Effector memory CD4-positive, alpha-beta T cell (primary cell): ENCODE measurements at places on chromosomes 16 and 17.

- DNase-seq: no peak
Observed at GRCh38 chr17:55198690-55199370, 65.9 kb upstream of the HLF start.

DNA sequence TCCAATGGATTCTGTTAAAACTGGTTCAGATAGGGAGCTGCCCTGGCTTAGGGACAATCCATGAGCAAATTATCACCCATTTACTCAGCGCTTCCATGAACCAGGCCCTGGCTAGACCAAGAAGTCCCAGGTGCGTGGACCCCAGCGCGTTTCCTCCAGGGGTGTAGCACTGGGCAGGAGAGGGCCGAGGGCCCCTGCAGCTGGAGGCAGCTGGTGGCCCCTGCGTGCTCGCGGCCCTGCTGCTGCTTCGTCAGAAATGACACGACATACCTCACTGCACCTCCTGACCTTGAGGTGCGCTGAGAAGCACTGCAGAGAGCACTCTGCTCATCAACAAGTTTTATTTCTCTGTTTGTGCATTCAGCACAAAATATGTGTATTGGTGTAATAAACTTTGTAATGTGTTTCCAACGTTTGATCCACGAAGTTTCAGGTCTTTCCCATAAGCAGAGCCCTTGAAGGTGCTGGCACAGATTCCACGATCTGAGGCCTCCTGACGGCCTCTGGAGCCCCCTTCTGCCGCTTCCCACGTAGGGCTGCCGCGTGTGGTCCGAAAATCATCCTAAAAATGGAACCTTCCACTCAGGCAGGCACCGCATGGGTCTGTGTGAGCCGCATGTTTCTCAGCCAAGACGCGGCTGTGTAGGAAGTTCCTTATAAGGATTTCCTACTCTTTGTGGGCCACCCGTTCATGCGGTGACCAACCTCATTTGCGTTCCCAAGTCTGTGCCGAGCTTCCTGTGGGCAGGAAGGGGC, 50.8 kb upstream of the ZCCHC14 start:
- DNase-seq: no peak

DNA sequence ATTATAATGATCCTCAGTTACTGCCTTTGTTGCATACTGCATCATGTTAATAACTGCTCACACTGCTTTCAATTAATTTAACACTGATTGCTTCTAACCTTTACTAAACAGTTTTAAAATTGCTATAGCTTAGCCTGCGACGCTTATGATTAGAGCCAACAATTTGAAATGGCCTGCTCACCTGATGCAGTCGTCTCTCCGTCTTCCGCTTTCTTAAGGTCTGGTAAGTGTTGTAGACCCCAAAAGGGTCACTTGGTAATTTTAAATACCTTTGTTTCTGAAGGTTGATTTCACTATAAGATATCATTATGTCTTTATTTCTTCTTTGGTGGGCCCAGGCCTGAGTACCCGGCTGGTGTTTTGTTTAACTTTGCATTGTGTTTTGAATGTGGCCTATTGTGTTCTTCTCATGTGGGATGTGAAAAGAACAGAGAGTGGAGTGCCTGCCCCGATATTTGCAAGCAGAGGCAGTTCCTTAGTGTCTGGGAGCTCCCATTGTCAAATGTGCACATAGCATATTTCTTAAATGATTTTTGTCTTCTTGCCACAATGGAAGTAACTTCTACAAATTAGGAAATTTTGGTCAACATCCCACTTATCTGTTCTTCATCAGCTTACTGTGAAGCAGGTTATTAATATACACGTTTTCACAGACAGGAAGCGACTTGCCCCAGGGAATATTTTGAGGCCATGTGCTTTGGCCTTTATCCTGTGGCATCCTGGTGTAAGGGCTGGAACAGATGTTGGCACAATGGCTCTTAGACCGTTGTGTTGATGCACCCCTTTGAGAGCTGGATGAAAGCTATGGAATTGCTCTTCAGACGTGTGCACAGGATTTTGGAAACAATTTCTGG, 2.9 kb downstream of the PHKB start:
- DNase-seq: no peak

- DNase-seq: no peak
Observed at GRCh38 chr16:51010817-51011216, 140.3 kb downstream of the SALL1 start.

- DNase-seq: no peak
Observed at GRCh38 chr17:41912925-41913324, 5.8 kb downstream of the ACLY start.

DNA sequence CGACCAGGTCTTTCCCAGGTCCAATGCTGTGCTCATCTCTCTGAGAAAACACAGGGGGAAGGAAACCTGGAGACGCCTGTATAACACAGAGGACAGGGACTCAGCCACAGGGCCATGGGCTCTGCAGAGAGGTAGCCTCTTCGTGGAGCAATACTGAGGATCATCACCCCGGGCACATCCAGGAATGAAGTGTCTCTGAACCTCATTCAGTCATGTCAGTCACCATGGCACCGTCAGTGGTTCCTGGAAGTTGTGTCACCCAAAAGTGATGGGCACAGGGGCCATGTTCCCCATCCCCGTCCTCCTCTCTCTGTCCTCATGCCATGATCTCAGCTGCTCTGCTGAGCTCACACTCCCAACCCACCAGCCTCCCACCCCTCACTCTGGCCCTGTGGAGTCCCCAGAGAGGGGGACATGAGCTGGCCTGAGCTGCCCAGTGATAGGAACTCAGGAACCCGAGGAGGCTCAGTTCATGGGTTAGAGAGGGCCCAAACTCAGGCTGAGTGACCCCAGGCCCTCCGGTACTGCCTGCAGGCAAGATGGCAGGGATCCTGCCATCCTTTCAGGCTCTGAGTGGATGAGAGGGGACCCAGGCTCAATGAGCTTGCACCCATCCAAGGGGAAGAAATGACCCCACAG, 53.4 kb downstream of the PITPNM3 start:
- DNase-seq: no peak

GRCh38 chr16:51636920-51637769, 486.1 kb upstream of the SALL1 start:
- no peak for DNase-seq

DNA sequence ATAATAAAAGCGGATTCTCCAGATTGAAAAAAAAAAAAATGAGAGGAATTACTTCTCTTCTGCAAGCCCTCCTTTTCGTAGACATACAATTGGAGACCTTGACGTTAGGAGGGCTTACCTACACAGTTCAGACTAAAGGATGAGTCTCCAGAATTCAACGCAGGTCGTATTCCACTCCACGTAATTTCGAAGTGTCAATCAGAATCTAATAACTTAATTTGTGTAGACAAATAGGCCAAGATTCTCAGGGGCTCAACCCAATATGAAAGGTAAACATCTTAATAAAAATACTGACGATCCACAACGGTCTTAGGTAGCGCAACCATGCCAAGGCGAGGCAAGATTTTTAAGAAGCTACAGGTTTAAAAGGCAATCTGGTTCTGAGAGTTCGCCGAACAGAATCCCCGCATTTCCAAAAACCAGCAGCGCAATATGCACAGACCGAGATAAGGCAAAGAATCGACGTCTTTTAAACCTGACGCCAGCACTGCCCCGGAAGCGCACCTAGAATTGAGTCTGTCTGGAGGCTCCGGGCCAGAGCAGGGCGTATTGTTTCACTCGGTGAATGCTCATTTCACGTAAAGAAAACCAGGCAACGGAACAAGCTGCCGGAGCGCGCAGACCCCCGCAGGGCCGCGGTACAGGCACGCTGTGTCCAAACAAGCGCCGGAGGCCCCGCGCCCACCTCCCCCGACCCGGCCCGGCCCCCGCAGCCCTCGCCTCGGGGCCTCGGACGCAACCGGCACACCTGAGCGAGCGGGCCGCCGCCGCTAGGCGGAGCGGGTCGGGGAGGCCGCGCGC, 623 bp downstream of the MBTPS1 start:
- peak; percentile 54 for DNase-seq

DNA sequence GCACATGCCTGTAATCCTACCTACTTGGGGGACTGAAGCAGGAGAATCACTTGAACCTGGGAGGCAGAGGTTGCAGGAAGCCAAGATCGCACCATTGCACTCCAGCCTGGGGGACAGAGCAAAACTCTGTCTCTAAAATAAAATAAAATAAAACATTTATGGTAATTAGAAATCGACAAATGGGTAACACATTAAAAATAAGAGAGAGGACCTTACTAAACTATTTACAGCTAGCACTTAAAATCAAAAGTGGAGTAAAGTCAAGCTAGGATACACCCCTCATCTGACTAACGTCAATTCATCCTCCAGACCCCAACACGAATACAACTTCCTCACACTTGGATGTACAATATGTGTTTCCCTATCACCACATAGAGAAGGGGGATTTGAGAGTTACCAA, 27.8 kb upstream of the RHOT1 start:
- DNase-seq: no peak

GRCh38 chr17:1565877-1566276, 3.3 kb upstream of the PITPNA start:
- DNase-seq: no peak
